ENCODE measurements at places on chromosomes 2 and 18.

DNA sequence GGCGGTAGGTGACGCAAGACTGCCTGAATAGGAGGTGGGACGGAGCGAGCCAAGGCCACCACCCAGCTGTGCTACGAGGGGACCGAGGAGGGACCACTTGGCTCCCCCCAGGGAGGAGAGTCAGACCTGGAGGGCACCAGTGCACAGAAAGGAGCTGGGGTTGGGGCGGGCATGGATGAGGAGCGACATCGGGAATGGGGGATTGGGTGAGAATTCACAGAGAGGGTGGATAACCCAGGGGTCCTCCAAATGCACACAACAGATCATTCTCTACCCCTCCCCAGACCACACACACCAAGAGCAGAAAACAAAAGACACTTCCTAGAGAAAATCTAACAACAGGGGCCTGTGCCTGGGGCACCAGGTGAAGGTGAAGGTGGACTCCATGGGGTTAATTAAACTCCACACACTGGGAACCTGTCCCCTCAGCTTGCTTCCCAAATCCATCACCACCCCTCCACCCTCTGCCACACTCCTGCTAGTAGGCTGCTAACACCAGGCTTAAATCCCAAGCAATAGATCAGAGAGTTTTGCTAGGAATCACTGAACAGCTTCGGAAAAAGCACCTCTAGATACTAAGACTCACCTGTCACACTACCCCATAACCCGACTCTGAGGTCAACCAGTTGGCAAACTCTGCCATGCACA lies 274.6 kb downstream of the EIPR1 start:
- DNase-seq = no peak

- DNase-seq = no peak
Measured at GRCh38 chr2:30577151-30577550, 130.1 kb downstream of the LCLAT1 start.

- no peak for DNase-seq
Measured at GRCh38 chr2:19709553-19709952, 192.2 kb downstream of the TTC32 start.

DNA sequence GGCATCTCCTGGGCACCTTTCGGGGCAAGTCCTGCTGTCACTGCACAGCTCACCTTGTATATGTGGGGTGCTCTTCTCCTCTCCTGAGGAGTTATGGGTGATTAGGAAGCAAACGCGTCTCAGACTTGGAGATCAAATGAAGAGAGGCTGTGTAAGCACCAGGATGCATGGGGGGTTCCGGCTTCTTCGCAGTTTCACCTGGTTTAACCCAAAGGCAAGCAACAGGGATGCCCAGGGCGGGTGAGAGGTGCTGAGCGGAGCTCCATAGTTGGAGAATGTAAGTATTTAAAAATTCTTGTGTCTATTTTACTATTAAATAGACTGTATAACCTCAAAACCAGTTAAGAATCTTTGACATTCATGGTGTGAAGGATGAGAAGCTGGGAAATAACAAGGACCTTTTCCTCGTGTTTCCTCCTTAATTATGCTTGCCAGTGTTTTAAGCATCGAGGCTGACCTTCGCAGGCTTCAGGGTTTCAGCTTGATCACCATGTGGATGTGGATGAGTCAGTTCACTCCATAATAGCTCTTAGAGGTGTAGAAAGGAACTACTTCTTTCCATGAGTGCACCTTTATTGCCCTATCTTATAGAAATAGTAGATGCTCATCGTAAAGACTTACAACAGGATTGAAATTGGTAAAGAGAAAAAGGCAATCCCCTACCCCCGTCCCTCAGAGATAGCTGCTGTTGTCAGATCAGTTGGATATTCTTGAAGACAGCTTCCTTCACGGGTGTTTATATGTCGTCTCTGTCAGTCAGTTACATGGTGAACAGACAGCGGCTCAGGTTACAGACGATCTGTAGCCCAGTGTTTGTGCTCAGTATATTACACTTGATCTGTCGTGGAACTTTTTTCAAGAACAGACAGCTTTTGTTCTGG lies 201.1 kb downstream of the AGAP1 start:
- no peak for DNase-seq

GRCh38 chr18:43125471-43125870 lies 10.0 kb upstream of the RIT2 start:
- no peak for DNase-seq
